Suprapubic skin (tissue), 4 donors: ENCODE measurements at places on chromosomes 2 and 18.
A peak's percentile ranks its signal among the peaks of the same experiment; 100 is the strongest.

GRCh38 chr2:17257189-17257909, 260.9 kb downstream of the RAD51AP2 start:
- no peak for DNase-seq

DNA sequence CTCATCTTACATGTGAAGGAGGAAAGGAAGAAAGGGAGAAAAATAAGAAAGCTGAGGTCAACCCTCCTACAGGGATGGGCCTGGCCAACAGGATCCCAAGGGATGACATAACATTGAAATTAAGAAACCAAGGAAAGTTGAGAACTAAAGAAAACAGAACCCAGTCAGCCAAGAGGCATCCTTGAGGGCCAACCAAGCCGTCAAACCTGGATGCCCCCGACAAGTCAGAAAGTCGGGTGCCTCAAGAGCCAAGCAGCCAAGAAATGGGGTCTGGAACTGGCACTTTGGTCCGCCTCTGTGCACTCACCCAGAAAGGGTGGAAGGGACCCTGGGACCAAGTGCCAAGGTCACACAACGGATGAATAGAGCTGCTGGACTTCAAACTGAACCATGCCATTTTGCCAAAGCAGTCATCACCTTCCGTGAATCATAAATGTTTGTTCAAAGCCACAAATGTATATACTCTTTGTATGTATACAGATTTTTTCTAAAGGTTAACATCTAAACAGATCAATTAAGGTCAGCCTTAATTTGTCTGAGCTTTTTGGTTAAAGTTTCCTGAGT, 27.0 kb upstream of the PTPN4 start:
- no peak for DNase-seq

- peak; percentile 39 for DNase-seq
Observed at GRCh38 chr2:43111788-43112554, 114.4 kb downstream of the ZFP36L2 start.

GRCh38 chr2:2182551-2183071, 148.5 kb downstream of the MYT1L start:
- DNase-seq: no peak

DNA sequence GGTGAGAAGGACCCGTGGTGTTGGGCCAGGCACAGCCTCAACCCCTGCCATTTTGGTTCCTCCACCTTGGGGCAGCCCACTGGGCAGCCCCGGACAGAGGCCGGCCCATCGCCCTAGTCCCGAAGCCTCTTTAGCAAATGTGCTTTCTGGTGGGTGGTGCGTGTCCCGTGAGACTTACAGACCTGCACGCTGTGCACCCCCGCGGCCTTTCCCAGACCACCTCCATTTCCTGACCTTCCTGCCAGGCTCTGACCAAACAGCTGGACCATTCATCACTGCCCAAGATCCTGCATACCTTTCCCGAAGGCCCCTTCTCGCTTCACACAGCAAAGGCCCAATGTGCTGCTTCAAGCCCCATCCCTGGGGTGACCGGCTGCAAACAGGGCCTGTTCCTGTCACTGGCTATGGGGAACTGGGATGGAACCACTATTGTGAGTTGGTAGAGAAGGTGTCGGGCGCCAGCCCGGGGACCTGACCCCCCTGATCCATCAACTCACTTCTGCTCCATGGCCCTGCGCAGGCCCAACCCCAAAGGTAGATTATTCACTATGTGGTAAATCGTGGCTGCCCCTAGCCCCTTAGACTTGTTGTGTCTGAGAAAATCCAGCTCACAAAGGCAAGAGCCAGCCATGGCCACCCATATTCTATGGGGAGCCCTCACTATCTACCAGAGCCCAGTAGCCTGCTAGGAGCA, 341.0 kb downstream of the EIPR1 start:
- DNase-seq: no peak

- no peak for DNase-seq
Observed at GRCh38 chr2:36404754-36405153, 49.2 kb downstream of the CRIM1 start.

DNA sequence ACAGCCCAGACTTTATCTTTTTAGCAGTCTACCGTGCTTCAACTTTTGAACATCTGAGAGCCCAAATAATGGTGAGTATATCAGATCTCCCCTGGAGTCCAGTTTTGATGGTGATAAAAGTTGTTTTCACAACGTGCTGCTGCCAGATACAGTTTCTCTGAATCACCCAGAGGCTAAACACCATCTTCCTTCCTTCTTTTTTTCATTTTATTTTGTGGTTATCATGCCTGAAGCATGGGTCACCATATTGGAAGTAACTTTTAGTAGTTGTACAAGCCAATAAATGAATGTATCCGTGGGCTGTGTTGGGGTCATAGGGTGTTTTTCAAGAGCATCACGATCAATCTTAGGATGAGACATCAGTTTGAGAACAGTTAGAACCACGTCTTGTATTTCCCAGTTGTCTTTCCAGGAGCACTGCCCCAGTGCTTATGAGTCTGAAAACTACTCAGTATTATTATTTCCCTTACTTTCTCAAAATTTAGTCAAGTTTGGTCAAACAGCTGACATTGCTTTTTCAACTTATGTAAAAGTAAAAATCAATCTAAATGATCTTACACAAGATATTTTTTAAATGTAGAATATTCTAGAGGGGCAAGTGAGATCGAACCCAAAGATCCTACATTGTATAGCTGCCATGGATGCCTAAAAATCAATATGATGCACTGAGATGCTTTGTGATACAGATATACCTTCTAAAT, 311.4 kb downstream of the CTNNA2 start:
- no peak for DNase-seq

GRCh38 chr2:237639836-237640220, 12.4 kb downstream of the LRRFIP1 start:
- no peak for DNase-seq

DNA sequence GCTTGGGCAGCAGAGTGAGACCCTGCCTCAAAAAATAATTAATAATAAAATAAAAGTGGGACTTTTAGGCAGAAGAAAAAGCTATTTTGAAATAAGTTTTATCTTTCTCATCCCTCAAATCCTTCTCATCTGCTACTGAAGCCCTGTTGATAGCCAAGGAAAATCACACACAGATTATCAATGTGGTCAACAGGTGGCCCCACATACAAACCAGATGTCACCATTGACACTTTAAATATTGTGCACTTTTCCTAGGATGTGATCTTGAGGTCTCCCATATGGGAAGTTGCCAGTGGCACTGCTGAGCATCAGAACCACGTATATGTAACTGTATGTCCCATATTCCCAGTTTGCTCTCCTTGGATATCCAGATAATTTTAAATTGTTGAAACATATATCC, 64.6 kb downstream of the KCTD18 start:
- no peak for DNase-seq

- DNase-seq: no peak
Observed at GRCh38 chr2:68426848-68427579, 40.1 kb downstream of the FBXO48 start.

GRCh38 chr18:9413576-9413975, 61.7 kb upstream of the RALBP1 start:
- DNase-seq: no peak

DNA sequence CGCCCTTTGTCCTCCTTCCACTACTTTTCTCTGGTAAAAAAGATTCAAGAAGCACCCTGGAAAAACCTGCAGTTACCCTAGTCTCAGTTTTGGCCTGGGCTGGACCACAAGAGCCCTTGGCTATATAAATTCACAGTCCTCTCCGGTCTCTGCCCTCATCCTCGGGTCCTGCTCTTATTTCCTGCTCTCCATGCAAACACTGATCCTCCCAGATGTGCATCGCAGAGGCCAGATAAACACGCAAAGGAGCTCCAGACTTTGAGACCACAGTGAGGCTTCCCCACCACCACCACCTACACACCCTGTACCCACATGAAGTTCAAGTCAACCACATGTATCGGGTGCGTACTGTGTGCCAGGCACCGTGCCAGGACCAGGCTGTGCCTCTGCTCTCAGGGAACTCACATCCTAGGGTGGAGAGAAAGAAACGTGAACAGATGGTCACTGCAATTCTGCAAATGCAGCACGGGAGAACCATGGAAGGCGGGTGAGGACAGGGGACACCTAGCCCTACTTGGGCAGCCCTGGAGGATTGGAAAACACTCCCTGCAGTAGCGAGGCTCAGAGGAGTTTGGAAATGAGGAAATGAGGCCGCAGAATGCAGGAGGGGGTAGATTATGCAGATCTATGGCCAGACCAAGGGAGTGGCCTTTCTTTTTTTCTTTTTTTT, 7.4 kb downstream of the CTDSP1 start:
- DNase-seq: peak; percentile 87

DNA sequence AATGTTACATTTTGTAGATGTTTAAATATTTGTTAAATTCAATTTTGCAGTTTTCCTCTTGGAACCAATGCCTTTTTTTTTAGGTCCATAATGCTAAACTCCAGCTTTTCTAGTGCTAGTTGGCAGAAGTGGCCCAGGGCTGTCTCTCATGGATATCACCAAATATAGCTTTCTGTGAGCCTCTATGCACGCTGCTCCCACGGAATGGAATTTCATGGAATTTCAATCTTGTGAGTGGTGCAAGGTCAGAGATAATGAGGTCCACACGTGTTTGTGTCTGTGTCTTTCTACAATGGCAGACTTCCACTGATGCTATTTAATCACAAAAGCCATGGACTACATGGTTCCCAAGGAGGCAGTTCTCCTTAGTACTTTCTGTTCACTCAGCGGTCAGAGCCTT, 191.5 kb upstream of the PARD3B start:
- DNase-seq: no peak

GRCh38 chr18:43525169-43525568, 247.9 kb upstream of the SYT4 start:
- DNase-seq: no peak

GRCh38 chr2:99863903-99864270, 278.5 kb downstream of the AFF3 start:
- no peak for DNase-seq

- DNase-seq: no peak
Observed at GRCh38 chr2:97730245-97730644, 16.9 kb downstream of the ZAP70 start.

GRCh38 chr2:172449911-172450550, 22.6 kb downstream of the ITGA6 start:
- DNase-seq: peak; percentile 37

DNA sequence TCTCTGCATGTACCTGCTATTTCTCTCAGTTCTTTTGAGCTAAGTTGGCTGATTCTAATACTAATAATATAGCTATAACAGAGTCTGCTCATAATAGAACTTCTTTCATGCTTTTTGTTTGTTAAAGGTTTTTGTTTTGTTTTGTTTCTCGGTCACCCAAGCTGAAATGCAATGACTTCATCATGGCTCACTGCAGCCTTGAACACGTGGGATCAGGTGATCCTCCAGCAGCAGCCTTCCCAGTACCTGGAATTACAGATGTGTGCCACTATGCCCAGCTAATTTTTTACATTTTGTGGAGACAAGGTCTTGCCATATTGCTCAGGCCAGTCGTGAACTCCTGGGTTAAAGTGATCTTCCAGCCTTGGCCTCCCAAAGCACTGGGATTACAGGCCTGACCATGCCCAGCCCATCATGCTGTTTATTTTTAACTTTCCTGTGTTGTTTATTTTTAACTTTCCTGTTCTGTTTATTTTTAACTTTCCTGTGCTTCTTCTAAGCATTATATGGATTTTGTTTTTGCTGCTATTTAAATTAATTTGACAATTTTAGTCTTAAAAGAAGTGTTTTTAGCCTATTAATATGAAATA, 763.8 kb upstream of the CDH7 start:
- DNase-seq: no peak
